ENCODE measurements at places on chromosomes 7 and 10. TPM values are rescaled to one million over a fixed set of nuclear protein-coding genes. Genes with fewer than 3 reads are reported as not detected.

GRCh38 chr7:87223666-87224065 lies 4.1 kb upstream of the TMEM243 start:
- DNase-seq: no peak

- DNase-seq: no peak
Observed at GRCh38 chr7:105924945-105925344, 38.1 kb upstream of the CDHR3 start.

DNA sequence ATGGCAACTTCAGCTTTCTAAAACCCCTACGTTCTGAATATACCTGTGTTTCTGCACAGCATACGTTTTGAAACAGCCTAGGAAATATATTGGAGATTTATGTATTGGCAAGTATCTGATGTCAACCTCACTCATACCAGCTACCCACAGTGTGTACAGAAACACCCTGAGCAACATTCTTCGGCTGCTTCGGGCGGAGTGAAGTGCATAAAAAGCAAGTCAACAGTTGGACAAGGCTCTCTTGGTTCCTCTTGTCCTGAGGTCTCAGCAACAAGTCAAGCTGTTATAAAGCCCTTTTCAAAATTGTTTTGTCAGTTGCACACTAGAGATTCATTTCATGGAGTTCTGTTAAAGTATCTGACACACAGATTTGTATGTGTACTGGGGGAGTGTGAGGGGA lies 40.0 kb upstream of the PAPSS2 start:
- no peak for DNase-seq

- DNase-seq: no peak
Observed at GRCh38 chr7:97697396-97697795, 34.5 kb upstream of the TAC1 start.

DNA sequence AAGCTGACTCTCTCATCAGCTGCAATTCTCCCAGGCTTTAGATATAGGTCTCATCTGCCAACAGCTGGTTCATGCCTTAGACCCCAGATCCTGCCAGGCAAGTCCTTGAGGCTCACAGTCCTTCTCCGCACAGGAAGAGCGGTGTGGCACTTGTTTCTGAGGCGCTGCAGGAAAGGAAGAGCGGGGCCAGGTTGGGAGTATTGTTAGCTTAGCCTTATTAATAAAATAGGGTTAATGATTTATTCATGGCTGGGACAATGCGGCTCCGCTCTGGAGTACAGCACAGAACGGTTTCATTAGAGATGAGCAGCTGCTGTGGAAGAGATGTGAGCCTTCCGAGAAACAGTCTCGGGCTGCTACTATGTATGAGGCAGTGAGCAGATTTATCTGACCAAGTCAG lies 78.1 kb downstream of the FZD1 start:
- DNase-seq: no peak

DNA sequence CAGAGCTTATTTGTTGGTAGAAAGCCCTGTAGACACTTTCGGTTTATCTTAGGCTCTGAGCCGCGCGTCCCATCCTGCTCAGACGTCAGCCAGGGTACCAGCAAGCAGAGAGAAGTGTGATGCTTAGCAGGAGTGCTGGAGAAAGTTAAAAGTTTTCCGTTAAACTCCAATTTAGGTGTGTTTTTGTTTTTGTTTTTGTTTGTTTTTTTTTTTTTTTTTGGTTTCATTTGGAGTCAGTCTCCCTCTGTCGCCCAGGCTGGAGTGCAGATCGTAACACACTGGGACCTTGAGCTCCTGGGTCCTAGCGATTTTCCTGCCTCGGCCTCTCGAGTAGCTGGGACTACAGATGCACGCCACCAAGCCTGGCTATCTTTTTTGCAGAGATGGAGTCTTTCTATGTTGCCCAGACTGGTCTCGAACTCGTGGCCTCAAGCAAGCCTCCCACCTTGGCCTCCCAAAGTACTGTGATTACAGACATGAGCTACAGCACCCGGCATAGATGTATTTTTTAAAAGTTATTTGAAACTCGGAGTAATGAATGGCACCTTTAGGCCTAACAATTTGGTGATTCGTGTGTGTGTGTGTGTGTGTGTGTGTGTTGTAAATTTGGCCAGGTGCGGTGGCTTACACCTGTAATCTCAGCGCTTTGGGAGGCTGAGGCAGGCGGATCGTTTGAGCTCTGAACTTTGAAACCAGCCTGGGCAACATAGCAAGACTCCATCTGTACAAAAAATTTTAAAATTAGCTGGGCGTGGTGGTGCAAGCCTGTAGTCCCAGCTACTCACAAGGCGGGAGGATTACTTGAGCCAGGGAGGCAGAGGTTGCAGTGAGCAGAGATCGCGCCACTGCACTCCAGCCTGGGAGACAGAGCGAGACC lies 1.3 kb upstream of the HIP1 start:
- peak; percentile 39 for DNase-seq

- DNase-seq: no peak
Observed at GRCh38 chr10:11776080-11776479, 33.9 kb downstream of the ECHDC3 start.

- DNase-seq: no peak
Observed at GRCh38 chr10:4127518-4128315, 342.7 kb upstream of the KLF6 start.

DNA sequence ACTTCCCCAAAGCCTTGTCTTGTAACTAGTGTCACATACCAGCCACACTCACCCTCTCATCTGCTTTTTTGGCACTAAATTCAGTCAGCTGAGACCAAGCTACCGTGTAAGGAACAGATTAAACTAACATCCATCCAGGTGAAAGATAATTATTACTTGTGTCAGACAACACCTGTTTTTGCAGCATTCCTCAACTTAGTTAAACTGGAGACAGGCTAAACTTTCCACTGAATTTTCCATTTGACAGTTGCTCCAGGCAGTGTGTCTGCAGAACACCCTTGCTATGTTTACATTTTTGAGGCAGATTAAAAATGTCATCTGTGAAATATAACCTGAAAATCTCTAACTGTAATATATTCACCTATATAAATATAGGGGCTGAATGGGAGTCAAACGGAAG lies 73.6 kb downstream of the CYP26A1 start:
- no peak for DNase-seq

DOCK1 gene
- polyA plus RNA-seq: 70.0 TPM

SORCS3 gene
- 4.2 TPM for polyA plus RNA-seq
